NCI-H2081 treated with DMSO at 0.1 percent for 48 hours (cell line): ENCODE measurements at places on chromosomes 12 and 14.

- DNase-seq: no peak
Measured at GRCh38 chr12:95208678-95209077, 8.6 kb downstream of the FGD6 start.

GRCh38 chr12:41835556-41835955 is 309.1 kb downstream of the GXYLT1 start:
- no peak for DNase-seq

- DNase-seq: no peak
Measured at GRCh38 chr14:102954081-102954789, 31.8 kb downstream of the AMN start.

DNA sequence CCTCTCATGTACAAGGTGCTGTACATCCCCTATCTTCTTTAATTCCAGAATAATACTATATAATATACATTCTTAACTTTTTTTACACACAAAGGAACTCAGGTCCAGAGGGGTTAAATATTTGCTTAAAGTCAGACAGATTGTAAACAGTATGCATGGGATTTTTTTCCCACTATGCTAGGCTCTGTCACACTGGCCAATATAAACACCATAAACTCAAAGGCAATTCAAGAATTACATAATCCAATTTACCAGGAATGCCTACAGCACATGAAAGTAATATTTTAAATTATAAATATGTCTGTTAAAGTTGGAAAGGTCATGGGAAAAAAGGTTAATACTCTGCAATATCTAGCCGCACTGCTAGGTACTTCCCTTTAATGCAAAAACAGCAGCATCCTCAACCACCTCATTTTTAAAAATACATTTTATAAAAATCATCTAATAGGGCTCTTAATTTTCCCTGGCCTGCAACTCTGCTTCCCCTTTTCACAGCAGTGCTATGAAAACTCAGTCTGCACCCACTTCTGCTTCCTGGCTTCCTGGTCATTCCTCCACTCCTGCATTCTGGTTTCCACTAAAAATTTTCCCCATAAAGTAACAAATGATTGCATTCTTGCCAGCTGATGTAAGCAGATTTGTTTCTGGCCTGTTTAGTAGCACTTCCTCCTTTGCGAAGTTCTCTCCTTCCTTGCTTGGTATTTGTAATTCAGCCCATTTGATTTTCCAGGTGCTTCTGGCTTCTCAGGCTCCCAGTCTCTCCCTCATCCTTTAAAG is 128.1 kb downstream of the ITPR2 start:
- DNase-seq: no peak

DNA sequence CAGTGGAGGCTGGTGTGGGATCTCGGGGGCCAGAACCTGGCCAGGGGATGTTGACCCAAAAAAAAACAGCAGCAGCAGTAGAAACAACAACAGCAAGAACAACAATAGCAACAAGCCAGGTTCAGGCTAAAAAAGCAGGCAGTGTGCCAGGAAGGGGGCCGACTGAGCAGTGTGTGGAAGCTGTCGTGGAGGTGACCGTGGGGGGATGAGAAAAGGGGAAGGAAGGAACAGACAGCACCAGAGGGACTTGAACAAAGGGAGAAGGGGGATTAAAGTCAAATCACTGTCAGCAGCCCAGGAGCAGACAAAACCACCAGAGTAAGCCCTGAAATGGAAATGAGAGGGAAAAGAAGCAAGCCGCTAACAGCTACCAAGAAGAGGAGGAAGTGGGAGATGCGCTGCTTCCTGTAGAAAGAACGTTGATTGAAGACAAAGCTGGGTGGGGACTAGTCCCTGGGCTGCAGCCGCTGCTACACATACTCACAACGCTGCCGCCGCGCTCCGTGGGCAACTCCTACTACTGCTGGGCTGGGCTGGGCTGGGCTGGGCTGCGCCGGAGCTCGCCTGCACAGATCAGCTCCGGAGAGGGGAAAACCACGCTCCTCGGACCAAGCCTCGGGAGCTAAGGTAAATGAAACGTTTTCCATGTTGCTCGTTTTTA is at the start of gene GNG2:
Gene GNG2 (plus strand): TSS at position 449 of the 661 bp plus-strand sequence. CDS start 90,067 bp downstream, outside the sequence.
- DNase-seq: peak; percentile 47

DNA sequence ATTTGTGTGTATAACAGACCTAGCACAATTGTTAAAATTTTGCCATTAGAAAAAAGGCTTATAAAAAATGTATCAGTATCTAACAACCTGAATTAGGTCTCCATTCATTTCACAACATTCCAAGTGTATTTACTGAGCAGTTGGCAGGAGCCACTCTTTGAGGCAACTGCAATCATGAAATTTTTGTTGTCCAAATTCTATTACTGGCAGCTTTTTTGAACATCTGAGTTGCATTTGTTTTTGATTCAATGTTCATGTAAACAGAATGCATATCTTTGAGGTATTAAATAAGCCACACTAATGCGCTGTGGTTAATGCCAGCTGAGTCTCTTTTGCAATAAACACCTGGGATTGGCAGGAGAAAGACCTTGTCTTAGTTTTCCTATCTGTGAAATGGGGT is 8.7 kb downstream of the KITLG start:
- no peak for DNase-seq

GRCh38 chr12:90298289-90298948 is 589.8 kb upstream of the ATP2B1 start:
- no peak for DNase-seq

DNA sequence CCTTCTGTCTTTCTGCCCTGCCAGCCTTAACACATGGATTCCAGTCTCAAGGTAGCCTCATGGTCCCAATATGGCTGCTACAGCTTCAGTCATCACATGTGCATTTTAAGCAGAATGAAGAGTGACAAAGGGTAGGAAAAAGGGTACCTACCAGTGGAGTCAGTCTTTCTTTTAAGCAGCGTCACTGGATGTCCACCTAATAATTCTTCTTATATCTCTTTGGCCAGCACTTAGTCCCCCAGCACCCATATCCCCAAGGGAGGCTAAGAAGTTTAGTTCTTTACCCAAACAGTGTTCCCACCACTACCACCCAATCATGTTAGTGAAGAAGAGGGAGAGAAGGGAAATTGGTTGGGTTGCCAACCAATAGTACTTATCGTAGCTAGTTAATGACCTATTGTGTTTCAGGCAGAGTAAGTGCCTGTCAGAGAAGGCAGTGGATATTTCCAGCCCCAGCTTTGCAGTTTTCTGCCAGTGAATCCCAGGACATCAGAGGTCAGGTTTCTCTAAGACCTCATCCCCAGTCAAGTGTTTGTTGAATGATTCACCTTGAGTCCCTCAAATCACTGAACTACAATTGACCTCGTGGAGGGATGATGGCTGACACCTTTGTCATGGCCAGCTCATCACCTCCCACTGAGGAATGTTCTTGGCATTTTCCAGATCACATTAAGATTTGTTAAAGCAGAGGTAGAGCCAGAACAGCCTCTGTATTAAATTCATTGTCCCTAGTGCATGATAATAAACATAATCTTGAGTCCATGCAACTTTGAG is 250.9 kb upstream of the CRY1 start:
- no peak for DNase-seq

DNA sequence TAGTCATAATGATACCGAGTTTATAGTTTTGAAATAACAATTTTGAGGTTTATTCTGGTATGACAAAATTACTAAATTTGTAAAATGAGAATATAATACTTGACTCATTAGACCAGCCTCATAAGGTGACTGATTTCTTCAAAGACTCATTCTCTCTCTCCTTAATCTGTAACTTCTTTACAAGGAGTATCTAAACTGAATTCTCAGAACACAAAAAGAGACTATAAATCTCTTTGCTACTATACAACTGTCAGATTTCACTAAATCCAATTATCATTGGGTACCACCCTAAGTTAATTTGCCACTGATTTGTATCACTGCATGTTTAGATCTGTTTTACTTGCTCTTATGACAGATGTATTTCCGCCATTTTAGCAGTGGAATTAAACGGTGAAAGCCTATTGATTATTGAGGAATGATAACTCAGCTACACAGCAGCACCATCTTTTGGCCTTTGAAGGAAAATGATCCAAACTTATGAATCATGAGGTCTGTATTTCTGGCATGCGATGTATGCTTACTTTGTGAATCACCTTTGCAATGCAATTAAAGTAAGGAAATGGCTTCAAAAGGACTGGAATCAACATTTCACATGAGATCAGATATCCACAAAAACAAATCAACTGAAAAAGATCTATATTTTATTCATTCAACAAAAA is 161.2 kb downstream of the RERGL start:
- no peak for DNase-seq

GRCh38 chr14:99779751-99780150 is 13.5 kb upstream of the EML1 start:
- no peak for DNase-seq

DNA sequence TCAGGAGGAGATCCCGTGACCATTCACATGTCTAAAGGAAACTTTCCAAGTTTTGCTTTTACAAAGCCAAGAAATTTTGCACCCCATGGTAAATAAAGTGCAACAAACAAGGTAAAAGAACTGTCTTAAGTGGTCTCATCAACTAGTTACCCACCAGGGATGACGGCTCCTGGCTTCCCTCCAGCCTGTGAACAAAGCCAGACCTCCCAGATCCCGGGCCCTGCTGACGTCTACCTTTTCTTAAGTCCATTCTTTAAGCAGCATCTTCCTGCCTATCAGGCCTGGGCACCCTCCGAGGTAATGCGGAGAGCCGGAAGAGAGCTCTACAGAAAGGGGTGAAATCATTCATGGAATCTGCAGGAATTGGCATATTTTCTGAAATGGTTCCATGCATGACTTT is 58.0 kb upstream of the DAAM1 start:
- DNase-seq: no peak

- DNase-seq: peak; percentile 69
Measured at GRCh38 chr14:67619446-67620216, at the start of gene ARG2. Gene ARG2, plus strand, starts transcription at chr14:67619920. Its CDS starts 58 bp downstream, at chr14:67619978.

GRCh38 chr14:34157651-34158050 is 206.8 kb upstream of the EGLN3 start:
- DNase-seq: no peak

DNA sequence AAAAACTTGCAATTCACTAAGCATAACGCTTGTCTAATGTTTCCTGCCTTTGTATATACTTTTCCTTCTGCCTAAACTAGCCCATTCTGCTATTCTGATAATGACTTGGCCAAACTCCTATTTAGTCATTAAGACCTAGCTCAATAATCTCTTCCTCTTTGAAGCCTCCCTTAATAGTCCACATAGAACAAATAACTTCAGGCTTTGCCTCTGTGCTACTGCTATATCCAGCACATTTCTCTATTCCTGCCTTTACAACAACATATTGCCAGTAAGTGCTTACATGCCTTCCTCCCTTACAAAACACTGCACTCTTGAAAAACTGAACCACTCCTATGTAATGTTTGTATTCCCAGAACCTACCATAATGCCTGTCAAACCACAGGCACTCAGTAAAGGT is 13.8 kb downstream of the PRICKLE1 start:
- DNase-seq: no peak
